A172 (cell line): ENCODE measurements at places on chromosomes 3 and 15. TPM values are rescaled to one million over a fixed set of nuclear protein-coding genes. Genes with fewer than 3 reads are reported as not detected.

GRCh38 chr3:139463466-139463865 lies 12.8 kb downstream of the RBP2 start:
- no peak for DNase-seq

Gene ZPLD1
- total RNA-seq = not detected in 2 replicates

DNA sequence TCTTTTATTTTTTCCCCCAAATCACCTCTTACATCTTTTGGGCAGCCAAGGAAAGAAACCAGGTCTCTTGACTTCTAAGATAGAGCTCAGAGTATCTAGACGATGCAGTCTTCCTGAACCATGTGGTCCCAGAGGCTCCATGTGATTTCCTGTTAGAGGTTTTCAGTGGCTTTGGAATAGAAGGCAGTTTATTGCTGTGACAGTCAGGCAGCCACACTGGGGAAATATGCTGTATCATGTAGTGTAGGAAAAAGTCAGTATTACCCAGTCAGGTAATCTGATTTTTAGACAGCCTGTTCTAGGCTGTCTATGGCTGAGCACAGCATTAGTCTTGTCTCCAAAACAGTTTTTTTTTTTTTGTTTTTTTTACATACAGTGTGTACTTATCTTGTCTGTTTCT lies 294.3 kb downstream of the THSD4 start:
- peak; percentile 19 for DNase-seq

Gene MGLL
- 31.2 and 31.4 TPM in 2 replicates for total RNA-seq

Gene NLGN1
- total RNA-seq = 0.50 and 0.72 TPM in 2 replicates

Gene SI
- total RNA-seq = not detected in 2 replicates

Gene ATP13A4
- not detected in 2 replicates for total RNA-seq

DNA sequence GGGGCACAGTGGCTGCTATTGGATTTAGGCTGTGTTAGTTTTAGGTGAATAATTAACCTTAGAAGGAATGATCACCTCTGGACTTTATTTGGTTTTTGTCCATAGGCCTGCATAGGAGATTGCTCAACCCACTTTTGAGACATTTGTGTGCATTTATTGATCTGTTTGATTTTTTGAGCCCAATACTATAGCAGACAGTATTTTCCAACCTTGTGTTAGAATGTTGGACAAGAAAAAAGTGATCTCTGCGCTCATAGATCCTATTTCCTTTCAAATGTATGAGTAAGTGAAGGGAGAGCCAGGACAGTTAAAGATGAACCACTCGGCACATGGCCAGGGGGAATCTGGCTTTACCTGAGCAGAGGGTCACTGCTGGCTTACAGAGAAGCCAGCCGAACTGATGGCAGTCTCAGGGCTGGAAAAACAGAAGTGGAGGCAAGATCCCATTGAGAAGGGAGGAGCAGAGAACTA lies 8.8 kb upstream of the TOPBP1 start:
- DNase-seq = no peak

DNA sequence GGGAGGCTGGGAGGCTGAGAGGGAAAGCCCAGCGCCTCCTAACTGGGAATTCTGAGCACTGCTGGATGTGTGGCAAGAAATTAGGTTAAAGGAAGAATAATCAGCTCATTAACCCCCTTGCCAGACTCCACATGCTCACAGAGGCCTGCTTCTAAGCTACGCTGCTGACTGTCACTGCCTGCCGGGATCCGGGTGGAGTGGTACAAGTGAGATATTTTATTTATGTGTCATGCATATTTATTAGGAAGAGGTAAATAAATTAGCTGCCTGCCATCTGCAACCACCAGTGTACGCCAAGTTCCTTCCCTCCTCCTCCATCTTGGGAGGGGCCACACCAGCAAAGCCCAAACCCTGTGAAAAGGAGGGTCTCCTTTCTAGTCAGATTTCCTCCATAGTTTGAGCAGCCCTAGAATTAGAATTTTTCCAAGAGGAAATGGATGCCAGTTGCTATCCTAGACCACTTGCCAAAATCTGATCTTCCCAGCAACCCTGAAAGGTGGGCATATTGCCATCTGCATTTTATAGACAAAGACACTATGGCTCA lies 43.5 kb upstream of the GRIP2 start:
- DNase-seq = no peak

Gene KPNA4
- 30.7 and 40.6 TPM in 2 replicates for total RNA-seq

DNA sequence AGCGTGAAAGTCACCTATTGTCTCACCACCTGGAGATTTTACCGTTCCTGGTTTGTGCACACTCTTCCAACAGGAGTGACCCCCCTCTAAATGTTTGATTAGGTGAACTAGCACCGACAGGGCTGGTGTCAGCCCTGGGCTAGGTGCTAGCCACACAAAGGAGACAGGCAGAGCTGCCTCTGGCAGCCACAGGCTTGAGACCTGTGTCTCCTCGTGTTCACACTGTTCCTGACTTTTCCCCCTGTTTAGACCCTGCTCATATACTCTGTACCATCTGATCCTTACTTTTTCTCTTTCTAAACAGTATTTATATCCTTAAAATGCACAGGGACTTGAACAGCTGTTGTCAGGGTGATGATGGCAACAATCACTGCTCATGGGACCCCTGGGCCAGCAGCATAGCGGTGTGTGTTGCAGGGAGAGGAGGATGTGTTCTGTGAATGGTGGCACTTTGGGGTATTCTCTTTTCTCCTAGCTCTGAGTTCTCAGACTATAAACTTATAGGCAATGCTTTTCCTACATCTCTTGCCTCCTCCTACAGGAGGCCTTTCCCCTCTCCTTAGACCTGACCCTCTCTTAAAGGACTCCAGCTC lies 5.5 kb downstream of the CD80 start:
- no peak for DNase-seq

GRCh38 chr3:197398286-197398878 lies 100.0 kb upstream of the DLG1 start:
- no peak for DNase-seq

Gene VGLL3
- total RNA-seq = not detected in 2 replicates

Gene IL12A
- total RNA-seq = 2.0 and 9.1 TPM in 2 replicates

DNA sequence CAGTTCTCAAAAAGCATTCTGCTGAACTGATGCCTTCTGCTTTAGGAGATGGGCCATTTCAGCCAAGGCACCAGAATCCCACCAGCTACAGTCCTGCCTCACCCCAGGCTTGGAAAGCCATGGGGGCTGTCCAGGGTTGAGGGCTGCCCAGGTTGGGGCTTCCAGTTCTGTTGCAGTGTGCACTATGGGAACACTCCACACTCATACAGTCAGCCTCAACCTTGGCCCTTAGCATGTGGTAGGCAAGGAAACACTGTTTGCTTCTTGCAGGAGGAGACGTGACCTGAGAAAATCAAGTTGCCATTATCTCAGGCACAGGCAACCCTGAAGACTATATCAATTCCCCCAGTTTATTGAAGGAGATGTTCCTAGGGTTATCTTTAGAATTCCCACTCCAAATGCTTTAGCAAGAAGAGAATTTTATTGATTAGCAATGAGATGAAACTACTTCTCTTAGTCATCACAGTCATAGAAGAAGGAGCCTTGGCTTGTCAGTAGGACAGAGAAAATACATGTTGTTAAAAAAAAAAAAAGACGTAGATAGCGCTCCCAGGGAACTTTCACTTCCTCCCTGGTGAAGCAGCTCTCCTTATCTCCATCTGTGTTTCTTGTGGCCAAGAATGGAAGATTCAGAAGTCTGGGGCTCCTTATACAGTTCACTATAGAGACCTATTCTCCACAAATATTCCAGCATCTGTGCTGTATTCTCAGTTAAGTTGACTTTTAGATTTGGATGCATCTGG lies 38.3 kb upstream of the IL12A start:
- DNase-seq = no peak

Gene RBP2
- total RNA-seq = not detected in 2 replicates

- no peak for DNase-seq
Observed at GRCh38 chr3:117958027-117958426, 1076.6 kb downstream of the IGSF11 start.

DNA sequence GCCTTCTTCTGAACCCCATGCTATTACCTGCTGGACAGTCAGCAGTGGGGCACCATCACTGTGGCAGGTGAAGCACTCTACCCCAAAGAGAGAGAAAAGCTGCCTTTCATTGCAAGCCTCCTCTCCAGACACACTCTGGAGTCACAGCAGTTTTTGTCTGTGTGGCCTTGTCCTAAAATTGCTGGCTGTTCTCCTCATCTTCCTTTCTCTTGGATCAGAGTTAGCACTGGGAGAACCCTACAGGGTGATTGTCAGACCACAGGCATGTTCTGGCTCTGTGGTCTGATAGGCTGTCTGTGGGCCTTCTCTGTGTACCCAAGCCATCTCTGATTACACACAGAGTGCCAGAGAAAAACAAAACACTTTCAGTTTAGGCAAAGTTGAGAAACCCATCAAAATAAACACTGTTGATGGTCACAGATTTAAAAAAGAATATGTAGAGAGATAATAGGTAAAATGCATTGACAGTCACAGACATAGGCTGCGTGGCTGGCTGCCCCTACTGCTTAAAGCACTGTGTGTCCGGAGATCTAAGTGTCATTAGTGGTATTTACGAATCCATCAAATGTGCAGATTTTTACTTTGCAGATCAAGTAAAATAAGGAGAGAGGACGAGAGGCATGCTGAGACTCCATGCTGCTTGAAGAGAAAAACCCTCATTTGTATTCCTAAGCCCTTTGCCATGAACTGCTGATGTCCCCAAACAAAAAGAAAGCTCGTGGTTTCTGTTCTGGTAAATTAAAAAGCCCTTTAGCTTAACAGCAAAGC lies 689.9 kb downstream of the TUSC7 start:
- no peak for DNase-seq
